ENCODE measurements at places on chromosomes 2 and 18.

- DNase-seq = no peak
Measured at GRCh38 chr2:72954376-72955227, 37.3 kb downstream of the EMX1 start.

GRCh38 chr18:47175283-47175897 is 774 bp downstream of the IER3IP1 start:
- DNase-seq = no peak

GRCh38 chr2:173513107-173513727 is 158.5 kb downstream of the CDCA7 start:
- DNase-seq = no peak

DNA sequence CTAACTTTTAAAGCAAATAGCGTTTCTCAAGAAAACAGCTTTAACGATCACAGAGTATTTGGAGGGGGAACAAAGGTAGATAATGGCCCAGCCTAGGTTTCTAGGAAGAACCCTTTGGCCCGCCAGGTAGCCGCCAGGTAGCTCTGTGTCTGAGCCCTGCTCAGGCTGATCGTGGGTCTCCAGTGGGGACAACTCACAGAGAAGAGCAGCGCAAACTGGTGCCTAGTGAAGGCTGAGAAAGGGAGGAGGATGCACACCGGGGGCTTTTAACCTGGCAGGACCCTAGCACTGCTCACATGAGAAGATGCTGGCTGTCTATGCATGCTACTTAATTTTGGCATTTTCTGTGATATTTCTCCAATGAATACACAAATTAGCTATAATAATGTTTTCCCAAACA is 5.8 kb downstream of the NGEF start:
- DNase-seq = no peak

GRCh38 chr2:38505779-38506178 is 96.9 kb downstream of the HNRNPLL start:
- DNase-seq = no peak

- no peak for DNase-seq
Measured at GRCh38 chr2:177758591-177759371, 313.8 kb downstream of the PDE11A start.

- no peak for DNase-seq
Measured at GRCh38 chr2:9378433-9379390, 44.6 kb downstream of the ITGB1BP1 start.

- no peak for DNase-seq
Measured at GRCh38 chr2:138219961-138220360, 255.7 kb downstream of the HNMT start.

- DNase-seq = no peak
Measured at GRCh38 chr2:200216310-200216709, 90.2 kb upstream of the SPATS2L start.

DNA sequence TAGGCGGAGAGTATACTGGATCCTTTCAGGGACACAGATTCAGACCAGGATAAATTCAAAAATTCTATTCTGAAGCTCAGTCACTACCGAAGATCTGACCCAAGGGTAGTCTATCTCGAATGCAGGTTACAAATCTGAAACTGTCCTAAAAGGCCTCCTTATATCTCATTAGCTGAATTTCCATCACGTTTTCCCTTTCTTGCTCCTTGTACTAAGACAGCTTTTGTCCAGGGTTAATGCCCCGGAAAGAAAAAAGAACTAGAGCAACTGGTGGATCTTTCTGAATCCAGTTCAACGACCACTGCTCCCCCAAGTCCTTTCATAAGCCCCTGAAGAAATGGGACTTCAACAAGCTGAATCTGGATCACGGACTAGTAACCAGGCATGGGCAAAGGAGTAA is 97.5 kb upstream of the CCDC85A start:
- DNase-seq = no peak
